ENCODE measurements at places on chromosomes 13 and 19.
A peak's percentile ranks its signal among the peaks of the same experiment; 100 is the strongest.

DNA sequence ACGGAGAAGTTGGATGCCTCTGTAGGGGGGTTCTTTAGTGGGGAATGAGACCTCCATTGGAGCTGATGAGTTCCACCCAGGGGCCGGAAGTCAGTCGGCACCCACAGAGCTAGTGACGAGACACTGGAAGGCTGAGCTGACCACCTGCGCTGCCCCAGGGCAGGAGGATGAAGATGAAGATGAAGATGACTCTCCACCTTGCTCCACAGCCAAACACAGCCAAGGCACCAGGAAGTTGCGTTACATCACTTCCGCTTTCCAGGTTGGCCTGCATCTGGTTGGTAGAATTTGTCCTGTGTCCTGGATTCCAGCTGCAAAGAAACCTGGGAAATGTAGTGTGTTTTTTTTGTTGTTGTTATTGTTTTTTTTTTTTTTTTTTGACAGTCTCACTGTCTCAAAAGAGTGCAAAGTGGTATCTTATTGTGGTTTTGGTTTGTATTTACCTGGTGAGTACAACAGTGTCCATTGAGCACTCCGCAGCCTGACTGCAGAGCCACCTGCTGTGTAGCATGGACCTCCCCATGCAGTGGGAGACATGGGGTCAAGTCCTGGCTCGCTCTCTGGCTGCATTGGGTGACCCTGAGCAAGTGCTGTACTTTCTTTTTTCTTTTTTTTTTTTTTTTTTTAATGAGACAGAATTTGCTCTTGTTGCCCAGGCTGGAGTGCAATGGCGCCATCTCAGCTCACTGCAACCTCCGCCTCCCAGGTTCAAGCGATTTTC is 1.9 kb downstream of the TBC1D17 start:
- no peak for DNase-seq

DNA sequence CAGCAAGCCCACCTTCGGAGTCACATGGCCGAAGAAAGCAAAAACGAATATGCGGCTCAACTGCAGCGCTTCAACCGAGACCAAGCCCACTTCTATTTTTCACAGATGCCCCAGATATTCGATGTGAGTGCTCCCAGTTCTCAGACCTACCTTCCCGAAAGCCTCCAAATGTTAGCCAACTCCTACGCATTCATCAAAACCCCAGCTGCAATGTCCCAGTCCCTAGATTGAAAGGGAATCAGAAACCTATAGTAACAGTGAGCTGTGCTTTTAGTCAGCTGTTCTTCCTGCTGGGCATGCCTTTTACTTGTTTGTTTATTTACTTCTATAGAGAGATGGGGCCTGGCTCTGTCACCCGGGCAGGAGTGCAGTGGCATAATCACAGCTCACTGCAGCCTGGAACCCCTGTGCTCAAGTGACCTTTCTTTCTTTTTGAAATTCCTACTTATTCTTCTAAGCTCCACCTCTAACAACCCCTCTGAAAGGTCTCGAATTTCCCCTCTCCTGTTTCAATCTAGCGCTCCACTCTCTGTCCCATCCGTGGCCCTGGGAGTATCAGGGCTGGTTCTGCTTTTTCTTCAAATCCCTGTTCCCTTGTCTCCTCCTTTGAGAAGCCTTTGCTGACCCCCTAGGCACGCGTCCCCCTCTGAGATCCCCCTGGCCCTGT is 4.4 kb downstream of the TRIP10 start:
- DNase-seq = no peak

GRCh38 chr13:67935626-67936025 is 705.5 kb upstream of the PCDH9 start:
- DNase-seq = no peak

- no peak for DNase-seq
These were observed 37.9 kb upstream of the ISYNA1 start for GRCh38 chr19:18475762-18476331.

DNA sequence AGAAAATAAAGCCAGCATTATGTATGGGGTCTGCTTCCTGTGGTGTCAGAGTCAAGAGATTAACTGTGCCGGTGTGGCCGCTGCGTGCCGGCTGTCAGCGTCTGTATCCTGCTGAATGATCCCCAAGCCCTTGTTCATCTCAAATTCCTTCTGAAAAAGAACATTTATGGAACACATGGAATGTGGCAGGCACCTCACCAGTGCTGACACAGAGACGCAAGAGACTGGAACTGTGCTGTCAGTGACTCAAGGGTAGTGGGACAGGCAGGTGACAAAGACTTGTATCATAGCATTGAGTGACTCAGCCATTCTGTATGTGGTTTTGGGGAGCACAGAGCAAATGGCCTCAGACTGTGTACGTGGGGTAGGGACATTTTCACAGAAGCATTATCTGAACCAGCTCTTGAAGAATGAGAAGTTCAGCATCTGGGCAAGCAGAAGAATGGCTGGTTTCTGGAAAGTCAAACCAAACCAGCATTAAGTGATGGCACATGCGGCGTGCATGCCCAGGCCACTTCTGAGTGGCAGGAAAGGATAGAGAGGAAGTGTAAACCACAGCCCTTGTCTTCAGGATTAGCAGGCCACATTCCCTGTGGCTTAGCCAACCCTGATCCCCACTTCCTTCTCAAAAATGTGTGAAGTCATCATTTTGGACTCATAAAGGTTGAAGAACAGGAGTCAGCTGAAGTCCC is 54.0 kb upstream of the IRS2 start:
- DNase-seq = peak; percentile 39

GRCh38 chr13:108049211-108049610 is 166.1 kb downstream of the LIG4 start:
- DNase-seq = no peak

Data from stimulated activated CD4-positive, alpha-beta T cell treated with anti-CD3 and anti-CD28 coated beads, Interleukin-15, amount 100 ng/mL, for 24 hours (primary cell).